ENCODE measurements at places on chromosomes 5 and 9. TPM values are rescaled to one million over a fixed set of nuclear protein-coding genes. Genes with fewer than 3 reads are reported as not detected.
A peak's percentile ranks its signal among the peaks of the same experiment; 100 is the strongest.

Gene SHISAL2B
- not detected for total RNA-seq

Gene WWC1
- total RNA-seq, result 0.09 TPM

Gene PTGDS
- not detected for total RNA-seq

Gene ACOT12
- total RNA-seq, result not detected

Gene HMCN2
- not detected for total RNA-seq

Gene IL9
- total RNA-seq, result 104 TPM

Gene GABRP
- total RNA-seq, result not detected

Gene NXNL2
- total RNA-seq, result not detected

Gene ORM1
- not detected for total RNA-seq

Gene NUDT12
- total RNA-seq, result 3.1 TPM

Gene CTXN3
- total RNA-seq, result not detected

DNA sequence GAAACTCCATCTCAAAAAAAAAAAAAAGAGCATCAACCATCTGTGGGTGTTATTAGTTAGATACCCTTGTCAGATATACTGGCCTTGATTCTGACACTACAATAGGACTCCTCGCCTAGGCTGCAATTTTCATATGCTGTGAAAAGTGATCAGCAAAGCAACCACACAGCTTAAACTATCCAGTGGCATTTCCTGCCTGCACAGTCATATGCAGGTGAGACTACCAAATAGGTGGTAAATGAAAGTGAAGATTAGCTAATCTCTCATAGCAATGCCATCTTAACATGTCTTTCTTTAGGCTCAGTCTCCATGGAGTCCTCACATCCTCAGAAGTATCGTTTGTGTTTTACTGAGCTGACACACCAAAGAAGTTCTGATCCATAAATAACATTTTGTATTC is 40.8 kb downstream of the GRAMD2B start:
- DNase-seq, result no peak
- H3K36me3 ChIP-seq, result peaks cover 6% of the 10 kb centered on the region
- H3K4me1 ChIP-seq, result peaks cover 5% of the 10 kb centered on the region

- no peaks in the 10 kb centered on the region for H3K36me3 ChIP-seq
- H3K4me1 ChIP-seq, result no peaks in the 10 kb centered on the region
- H3K27me3 ChIP-seq, result no peaks in the 10 kb centered on the region
- no peak overlapping the region for H3K4me3 ChIP-seq
- no peak for DNase-seq
These were observed 162.7 kb upstream of the LHFPL2 start for GRCh38 chr5:78811121-78811817.

- H3K4me1 ChIP-seq, result peaks cover 39% of the 10 kb centered on the region
- H3K27me3 ChIP-seq, result no peaks in the 10 kb centered on the region
- peaks cover 34% of the 10 kb centered on the region for H3K36me3 ChIP-seq
- H3K4me3 ChIP-seq, result no peak overlapping the region
- H3K27ac ChIP-seq, result no peak overlapping the region
These were observed 415.7 kb downstream of the RAB3C start for GRCh38 chr5:58998544-58998943.

GRCh38 chr5:32182463-32183063 is 8.4 kb upstream of the GOLPH3 start:
- H3K27ac ChIP-seq, result no peak overlapping the region
- H3K27me3 ChIP-seq, result peaks cover 2% of the 10 kb centered on the region
- H3K4me3 ChIP-seq, result no peak overlapping the region
- peaks cover 6% of the 10 kb centered on the region for H3K4me1 ChIP-seq
- no peak for DNase-seq

DNA sequence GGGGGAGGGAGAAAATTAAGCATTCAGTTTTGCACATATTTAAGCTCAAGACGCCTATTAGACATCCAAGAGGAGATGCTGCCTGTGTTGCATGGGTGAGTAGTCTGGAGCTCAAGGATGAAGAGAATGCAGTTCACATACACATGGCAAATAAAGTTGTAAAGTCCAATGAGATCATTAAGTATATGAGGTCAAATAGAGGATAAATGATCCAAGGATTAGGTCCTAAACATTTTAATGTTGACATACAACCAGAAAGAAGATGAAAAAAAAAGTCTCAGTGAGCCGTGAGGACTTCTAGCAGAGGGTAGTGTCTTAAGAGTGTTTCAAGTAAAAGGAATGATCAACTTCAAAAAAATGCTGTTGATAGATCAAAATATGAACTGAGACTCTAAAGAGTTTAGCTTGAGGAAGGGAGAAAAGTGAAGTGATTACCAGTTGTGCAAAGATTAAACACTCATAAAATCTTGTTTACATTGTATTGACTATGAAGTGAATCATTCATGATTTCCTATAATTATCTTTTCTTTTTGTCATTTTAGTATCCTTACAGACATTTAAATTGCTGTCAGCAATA is 251.8 kb downstream of the ZNF608 start:
- no peak for DNase-seq
- no peaks in the 10 kb centered on the region for H3K27me3 ChIP-seq
- H3K4me3 ChIP-seq, result no peak overlapping the region
- no peaks in the 10 kb centered on the region for H3K36me3 ChIP-seq
- no peaks in the 10 kb centered on the region for H3K4me1 ChIP-seq
- H3K27ac ChIP-seq, result no peak overlapping the region

DNA sequence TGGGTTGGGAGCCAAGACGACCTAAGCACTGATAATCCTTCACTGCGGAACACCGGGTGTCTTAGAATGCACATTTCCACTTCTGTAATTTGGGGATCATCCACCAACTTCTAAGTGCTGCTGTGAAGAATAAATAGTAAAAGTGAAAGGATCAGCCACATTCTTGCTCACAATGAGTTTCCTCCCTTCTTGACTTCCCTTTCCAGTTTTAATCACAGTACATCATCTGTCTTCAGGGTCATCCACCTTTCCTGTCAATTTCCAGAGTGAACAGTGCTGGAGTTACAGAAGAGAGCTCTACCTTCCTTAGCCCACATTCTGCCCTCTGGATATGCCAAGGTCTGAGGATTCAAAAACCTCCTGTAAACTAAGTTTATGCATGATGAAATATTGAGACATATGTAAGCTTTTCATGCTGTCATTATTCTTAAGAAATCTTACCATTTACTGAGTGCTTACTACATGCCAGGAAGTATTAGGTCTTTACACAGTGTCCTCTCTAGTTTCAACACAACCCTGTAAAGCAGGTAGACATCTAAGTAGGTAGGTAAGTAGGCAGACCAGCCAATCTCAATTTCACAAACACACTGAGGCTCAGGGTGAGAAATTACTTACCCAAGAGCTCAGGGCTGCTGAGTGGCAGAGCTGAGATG is 105.2 kb downstream of the CDK5RAP2 start:
- no peak overlapping the region for H3K4me3 ChIP-seq
- peaks cover 7% of the 10 kb centered on the region for H3K4me1 ChIP-seq
- no peak for DNase-seq
- H3K36me3 ChIP-seq, result peaks cover 58% of the 10 kb centered on the region

DNA sequence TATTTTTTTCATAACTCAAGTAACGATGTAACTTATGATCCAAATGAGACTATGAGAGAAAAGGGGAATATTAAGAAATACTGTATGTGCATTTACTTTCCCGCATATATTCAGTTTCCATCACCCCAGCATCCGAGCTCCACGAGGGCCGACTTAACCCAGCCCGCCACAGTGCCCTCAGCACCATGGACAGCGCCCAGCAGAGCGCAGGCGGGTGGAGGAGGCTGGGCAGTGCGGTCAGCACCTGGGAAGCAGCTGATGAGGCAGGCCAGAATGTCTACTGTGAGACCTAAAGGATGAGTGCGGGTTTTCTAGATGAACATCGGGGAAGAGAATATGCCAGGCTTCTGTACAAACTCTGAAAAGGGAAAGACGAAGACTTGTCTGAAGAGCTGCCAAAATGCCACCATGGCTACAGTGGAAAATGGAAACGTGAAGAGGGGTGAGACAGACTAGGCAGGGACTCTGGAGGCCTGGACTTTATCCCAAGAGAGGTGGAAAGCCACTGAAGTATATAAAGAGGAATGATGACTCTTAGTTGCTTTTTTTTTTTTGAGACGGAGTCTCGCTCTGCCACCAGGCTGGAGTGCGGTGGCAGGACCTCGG is 34.5 kb upstream of the MED27 start:
- peak; percentile 43 for DNase-seq
- no peaks in the 10 kb centered on the region for H3K4me1 ChIP-seq
- no peak overlapping the region for H3K4me3 ChIP-seq

- no peaks in the 10 kb centered on the region for H3K36me3 ChIP-seq
- no peak overlapping the region for H3K4me3 ChIP-seq
These were observed 24.2 kb downstream of the LIFR start for GRCh38 chr5:38532165-38532669.

DNA sequence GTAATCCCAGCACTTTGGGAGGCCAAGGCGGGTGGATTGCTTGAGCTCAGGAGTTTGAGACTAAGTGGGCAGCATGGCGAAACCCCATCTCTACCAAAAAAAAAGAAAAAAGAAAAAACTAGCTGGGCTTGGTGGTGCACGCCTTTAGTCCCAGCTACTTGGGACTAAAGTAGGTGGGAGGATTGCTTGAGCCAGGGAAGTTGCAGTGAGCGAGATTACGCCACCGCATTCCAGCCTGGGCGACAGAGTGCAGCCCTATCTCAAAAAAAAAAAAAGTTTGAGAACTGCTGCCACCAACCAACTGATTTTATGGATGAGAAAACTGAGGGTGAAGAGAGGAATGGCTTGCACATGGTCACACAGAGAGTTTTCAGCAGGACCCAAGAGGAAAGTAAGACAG is 175.1 kb downstream of the DOCK8 start:
- no peaks in the 10 kb centered on the region for H3K27me3 ChIP-seq
- H3K4me1 ChIP-seq, result no peaks in the 10 kb centered on the region
- H3K36me3 ChIP-seq, result peaks cover 68% of the 10 kb centered on the region
- H3K27ac ChIP-seq, result no peak overlapping the region
- no peak overlapping the region for H3K4me3 ChIP-seq

DNA sequence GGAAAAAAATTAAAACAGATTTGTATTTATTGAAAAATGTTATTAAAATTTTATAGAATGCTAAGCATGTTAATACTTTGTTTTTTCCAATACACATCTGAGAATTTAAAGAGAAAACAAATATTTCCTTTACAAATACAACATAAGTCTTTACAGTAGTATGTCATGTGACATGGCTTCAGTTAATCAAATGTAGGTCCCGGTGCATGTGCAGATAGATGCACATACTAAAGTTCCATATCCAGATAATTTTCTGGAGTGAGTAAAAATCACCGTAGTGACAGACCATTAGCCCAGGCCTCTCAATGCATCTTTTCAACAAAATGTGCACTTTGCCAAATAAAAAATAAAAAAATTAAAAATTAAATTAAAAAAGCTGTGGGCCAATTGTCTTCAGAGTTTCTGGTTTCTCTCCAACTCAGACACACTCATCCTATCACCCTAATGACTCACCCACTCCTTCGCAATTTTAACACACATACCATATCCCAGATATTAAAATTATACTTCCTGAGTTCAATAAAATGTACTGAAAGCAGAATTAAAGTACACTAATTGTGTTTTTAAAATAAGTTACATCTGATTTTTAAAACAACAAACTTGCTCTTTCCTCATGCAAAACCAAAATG is 508.1 kb downstream of the NR2F1-AS1 start:
- H3K27me3 ChIP-seq, result no peaks in the 10 kb centered on the region
- no peak for DNase-seq
- no peak overlapping the region for H3K27ac ChIP-seq

GRCh38 chr5:95615164-95615467 is 4.8 kb upstream of the GPR150 start:
- H3K36me3 ChIP-seq, result peaks cover 21% of the 10 kb centered on the region
- H3K27me3 ChIP-seq, result peaks cover 15% of the 10 kb centered on the region
- DNase-seq, result no peak
- H3K4me3 ChIP-seq, result no peak overlapping the region

- H3K36me3 ChIP-seq, result no peaks in the 10 kb centered on the region
- DNase-seq, result no peak
These were observed 34.9 kb upstream of the FCHO2 start for GRCh38 chr5:72920690-72921502.

- H3K4me3 ChIP-seq, result no peak overlapping the region
- H3K27me3 ChIP-seq, result no peaks in the 10 kb centered on the region
- H3K4me1 ChIP-seq, result no peaks in the 10 kb centered on the region
- no peaks in the 10 kb centered on the region for H3K36me3 ChIP-seq
- no peak for DNase-seq
These were observed 318.4 kb upstream of the NMUR2 start for GRCh38 chr5:152723482-152723881.

GRCh38 chr5:96975656-96976055 is 39.8 kb downstream of the LNPEP start:
- no peak overlapping the region for H3K27ac ChIP-seq
- no peaks in the 10 kb centered on the region for H3K27me3 ChIP-seq
- H3K4me3 ChIP-seq, result no peak overlapping the region
- no peak for DNase-seq
- H3K4me1 ChIP-seq, result peaks cover 46% of the 10 kb centered on the region

DNA sequence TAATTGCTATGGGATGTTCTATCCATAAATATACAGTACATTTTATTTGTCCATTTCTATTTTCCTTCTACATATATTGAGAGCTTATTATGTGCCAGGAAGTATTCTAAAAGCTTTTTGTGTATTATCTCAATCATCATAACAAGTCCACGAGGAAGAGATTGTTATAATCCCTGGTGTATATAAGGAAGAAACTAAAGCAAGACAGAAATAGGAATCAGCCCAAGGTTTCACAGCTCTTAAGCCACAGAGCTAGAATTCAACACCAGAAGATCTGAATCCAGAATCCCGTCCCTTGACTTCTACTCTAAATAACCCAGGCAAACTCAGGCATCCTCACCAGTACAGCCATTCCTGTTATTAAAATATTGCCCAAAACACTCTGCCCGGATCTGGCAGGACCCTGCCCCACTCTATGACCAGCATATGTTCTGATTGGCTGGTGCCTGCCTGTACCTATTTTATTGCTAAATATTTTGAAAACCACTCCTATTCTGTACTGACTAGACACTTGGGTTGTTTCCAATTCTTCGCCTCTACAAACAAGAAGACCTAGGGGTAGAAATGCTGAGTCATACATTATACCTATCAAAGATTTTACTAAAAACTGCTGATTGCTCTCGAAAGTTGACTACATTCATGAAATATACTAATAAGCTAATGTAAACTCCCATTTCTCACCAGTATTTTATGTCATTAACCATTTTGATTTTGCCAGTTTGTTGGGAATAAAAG is 297.4 kb downstream of the ENC1 start:
- H3K4me3 ChIP-seq, result no peak overlapping the region
- no peak overlapping the region for H3K27ac ChIP-seq
- no peak for DNase-seq
- no peaks in the 10 kb centered on the region for H3K4me1 ChIP-seq
- H3K36me3 ChIP-seq, result no peaks in the 10 kb centered on the region

DNA sequence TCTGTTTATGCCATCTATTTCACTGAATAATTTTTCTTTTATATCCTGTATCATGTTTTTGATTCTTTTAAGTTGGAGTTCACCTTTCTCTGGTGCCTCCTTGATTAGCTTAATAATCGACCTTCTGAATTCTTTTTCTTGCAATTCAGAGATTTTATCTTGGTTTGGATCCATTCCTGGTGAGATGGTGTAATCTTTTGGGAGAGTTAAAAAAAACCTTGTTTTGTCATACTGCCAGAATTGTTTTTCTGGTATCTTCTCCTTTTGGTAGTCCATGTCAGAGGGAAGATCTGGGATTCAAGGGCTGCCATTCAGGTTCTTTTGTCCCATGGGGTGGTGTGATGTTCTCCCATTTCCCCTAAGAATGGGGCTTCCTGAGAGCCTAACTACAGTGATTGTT is 800.8 kb upstream of the TYRP1 start:
- no peaks in the 10 kb centered on the region for H3K4me1 ChIP-seq
- no peak overlapping the region for H3K4me3 ChIP-seq
- H3K27me3 ChIP-seq, result no peaks in the 10 kb centered on the region

Data from activated T-helper 2 cell treated with anti-CD3 and anti-CD28 coated beads, Interferon-gamma antibody, Interleukin-2, Interleukin-4, amounts not matched to agents 10 μg/mL and 5 μg/mL and 100 μg/mL, durations not matched to agents 14 hours and 24 hours and 36 hours (primary cell).